Cortex of kidney (tissue), 1 donor: ENCODE measurements at places on chromosomes 5 and 9.

DNA sequence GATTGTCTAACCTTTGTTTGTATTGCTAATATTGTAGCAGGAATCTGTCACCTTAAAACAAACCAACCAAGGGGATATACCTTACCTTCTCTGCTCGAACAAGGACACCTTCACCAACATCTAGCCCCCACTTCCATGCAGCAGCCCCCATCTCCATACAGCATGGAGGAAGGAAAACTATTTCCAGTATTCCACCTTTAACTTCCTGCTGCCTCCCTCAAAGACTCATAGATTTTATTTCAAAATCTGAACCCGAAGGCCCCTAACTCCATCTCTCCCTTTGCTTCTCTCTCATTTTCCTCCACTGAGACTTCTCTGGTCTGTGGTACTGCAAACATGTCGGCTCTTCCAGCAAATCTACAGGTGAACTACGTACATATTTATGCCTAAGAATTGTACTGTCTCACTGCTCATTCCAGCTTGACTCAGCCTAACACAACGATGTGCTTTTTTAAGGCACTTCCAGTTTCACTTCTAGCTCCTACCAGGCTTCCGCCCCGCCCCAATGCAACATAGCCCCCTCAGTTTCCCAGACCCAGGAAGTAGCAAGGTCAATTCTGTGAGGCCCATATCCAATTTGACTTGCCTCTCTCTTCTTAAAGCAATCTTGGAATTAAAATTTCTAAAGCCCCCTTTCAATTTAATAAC is 70.7 kb upstream of the RNF38 start:
- DNase-seq, result no peak

DNA sequence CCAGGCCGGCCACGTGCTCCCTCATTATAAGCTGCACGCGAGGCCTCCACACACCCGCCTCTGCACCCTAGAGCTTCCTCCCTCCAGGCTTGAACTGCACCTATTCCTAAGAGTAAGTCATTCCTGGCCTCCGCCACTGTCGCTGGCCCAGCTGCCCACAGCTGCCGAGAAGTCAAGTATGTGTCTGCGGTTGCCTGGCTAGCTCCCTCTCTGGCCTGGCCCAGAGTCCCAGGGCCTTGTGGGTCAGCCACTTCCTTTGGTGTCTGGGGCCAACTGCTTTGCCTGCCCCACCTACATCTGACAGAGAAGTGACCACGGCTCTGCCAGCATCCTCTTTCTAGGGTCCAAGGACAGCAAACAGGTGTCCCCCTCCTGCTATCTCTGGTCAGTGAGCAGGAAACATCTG is 18.3 kb downstream of the ABO start:
- DNase-seq, result no peak

DNA sequence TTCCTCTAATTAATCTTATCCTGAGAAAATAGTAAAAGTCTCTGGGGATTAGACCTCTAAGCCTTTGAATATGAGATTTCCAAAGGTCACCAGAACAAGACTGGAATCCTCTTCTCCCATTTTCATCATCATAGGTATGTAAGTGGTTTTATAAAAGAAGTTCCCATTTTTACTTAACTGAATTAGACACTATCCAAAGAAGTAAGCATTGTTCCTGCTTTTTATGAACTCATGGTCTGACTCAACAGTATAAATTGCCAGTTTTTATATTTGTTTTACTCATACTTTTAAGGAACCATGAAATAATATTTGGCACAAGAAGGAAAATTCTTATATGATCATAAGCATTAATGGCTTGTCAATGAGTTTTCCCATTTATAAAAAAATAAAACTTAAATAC is 167.1 kb upstream of the ADRA1B start:
- no peak for DNase-seq

DNA sequence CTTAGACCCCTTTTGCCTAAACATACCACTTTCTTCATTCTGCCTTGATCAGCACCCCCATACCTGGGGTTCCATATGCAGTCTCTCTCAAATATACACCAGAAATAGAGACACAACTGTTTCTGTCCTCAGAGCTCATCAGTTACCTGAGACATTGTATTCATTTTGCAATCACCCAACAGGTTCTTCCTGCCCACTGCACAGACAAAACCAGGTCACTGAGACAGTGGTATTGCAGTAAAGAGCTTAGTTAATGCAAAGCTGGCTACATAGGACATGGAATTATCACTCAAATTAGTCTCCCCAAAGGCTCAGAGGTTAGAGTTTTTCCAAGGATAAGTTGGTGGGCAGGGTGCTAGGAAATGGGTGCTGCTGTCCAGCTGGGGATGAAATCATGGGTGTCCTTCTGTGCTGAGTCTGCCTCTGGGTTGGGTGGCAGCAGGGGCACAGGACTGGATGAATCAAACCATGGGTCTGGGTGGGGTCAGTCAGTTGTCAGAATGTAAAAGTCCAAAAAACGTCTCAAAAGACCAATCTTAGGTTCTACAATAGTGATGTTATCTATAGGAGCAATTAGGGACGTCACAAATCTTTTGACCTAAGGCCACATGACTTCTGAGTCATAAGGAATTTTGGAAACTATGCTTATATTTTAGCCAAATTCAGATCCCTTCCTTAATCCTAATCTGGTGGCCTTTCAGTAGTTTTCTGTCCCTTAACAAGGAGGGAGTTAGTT is 41.0 kb downstream of the KCNV2 start:
- no peak for DNase-seq

DNA sequence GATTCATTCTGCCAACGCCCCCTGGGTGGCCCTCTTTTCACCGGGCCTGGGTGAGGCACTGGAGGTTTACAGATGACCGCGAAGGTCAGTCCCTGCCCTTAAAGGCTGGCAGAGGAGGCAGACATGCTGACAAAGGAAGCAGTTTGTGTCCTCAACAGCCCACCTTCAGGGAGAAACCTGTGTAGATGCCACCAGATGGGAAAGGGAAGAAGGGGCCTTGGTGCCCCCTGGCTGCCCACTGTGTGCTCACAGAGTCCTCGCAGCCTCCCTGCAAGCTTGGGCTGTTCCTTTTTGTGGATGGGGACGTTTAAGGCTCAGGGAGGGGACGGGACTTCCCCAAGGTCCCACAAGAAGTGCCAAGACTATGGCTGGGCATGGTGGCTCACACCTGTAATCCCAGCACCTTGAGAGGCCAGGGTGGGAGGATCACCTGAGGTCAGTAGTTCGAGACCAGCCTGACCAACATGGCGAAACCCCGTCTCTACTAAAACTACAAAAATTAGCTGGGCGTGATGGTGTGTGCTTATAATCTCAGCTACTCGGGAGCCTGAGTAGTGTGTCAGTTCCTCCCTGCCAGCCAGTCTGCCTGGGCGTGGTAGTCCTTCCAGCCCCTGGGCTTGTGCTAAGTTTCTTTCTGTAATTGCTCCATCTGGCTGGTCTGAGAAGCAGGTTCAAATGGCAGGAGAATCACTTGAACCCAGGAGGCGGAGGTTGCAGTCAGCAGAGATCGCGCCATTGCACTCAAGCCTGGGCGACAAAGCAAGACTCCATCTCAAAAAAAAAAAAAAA is 36.2 kb downstream of the NEK6 start:
- no peak for DNase-seq

DNA sequence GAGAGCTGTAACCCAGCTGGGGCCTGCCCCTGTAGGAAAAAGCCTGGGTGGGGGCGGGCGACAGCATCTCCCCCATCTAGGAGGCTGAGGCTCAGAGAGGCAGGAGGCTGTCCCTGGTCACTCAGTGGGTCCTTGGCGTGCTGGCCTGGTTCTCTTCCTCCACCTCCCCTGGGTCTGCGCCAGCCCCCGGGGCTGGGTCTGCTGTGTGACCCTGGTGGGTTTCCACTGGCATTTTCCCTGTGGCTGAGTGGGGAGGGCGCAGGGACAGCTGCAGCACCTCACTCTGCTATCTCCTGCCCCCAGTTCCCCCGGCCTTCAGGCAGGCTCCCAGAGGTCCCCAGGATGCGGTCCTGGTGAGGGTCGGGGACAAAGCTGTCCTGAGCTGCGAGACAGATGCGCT is 59.5 kb upstream of the ASS1 start:
- DNase-seq, result no peak

- DNase-seq, result no peak
Measured at GRCh38 chr9:96206156-96206751, 95.7 kb downstream of the HSD17B3 start.

DNA sequence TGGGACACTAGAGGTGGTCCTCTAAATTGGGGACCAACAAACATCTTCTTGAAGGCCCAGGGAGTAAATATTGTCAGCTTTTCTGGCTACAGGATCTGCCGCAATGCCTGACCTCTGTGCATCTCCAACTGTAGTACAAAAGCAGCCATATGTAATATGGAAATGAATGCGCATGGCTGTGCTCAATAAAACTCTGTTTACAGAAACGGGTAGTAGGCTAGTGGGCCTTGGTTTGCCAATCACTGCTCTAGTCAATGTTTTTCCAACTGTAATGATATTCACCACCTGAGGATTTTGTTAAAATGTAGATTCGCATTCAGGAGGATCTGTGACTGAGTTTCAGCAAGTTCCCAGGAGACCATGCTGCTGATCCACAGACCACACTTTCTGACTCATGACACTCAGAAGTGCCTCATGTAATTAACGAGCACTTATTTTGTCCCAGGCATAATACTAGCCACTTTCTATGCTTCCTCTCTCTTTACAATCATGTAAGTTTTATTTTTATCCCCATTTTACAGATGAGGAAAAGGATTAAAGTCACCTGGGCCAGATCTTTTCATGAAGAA is 96.9 kb downstream of the MED27 start:
- no peak for DNase-seq

DNA sequence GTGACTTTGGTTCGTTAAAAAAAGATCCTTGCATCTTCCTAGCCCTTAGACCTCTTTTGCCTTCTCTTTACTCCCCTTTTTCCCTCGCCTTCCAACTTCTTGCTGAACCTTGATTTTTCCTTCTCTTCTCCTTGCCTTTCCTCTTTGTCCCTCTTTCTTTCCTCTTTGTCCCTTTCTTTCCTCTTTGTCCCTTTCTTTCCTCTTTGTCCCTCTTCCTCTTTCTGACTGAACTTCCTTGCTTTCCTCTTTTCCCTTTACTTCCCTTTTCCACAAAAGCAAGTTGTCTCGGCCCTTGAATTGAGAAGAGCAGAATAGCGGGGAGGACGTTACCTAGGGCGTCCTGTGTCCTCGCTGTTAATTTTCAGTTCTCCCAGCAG is 1.4 kb upstream of the MLLT3 start:
- no peak for DNase-seq

DNA sequence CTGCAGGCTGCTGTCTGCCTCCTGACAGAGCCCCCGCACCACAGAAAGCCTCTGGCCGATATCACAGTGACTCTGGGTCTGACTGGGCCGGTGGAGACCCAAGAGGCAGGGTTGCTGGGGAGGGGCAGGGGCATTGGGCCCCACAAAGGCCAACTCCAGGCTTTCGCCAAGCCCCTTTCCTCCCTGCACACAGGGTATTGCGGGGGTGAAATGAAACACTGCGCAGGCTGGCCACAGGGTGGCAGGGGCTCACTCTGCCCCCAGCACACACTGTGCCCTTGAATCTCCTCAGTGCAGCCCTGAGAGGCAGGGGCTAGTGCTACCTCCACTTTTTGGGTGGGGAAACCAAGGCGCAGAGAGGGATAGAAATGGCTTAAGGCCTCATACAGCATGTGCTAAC is 44.6 kb downstream of the BARX1 start:
- DNase-seq, result no peak

DNA sequence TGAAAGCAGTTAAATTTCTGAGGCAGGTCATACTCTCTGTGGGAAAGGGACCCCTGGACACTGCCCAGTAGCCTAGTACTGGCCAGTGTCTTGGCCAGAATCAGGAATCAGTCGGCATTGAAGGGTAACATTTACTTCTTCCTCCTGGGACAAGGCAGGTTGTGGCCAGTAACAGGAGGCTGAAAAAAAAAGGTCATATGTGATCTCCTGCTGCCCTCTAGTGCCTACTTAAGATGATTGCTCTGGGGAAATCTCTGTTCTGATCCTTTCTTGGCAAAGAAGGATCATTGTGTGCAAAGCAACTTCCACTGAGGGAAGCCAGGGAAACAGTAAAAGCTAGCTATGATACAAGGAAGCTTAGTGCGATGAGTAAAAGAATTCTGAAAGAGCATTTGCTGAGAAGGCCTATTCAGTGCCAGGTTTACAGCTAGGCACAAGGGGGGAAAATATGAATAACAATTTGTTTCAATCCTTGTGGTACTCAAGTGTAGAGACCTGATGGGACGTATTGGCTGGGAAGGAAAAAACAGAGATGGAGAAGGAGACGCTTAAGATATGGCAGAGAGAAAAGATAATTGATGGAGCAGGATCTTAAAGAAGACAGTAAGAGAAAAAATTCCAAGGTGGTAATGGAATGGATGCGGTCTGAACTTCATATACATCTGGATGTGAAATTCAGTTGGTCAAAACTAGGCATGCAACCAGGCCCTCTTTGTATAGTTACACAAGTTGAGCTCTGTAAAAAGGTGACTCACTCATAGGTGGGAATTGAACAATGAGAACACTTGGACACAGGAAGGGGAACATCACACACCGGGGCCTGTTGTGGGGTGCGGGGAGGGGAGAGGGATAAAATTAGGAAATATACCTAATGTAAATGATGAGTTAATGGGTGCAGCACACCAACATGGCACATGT is 25.8 kb upstream of the TRIM32 start:
- DNase-seq, result no peak

- no peak for DNase-seq
Measured at GRCh38 chr5:112533362-112533761, 114.3 kb upstream of the EPB41L4A start.

DNA sequence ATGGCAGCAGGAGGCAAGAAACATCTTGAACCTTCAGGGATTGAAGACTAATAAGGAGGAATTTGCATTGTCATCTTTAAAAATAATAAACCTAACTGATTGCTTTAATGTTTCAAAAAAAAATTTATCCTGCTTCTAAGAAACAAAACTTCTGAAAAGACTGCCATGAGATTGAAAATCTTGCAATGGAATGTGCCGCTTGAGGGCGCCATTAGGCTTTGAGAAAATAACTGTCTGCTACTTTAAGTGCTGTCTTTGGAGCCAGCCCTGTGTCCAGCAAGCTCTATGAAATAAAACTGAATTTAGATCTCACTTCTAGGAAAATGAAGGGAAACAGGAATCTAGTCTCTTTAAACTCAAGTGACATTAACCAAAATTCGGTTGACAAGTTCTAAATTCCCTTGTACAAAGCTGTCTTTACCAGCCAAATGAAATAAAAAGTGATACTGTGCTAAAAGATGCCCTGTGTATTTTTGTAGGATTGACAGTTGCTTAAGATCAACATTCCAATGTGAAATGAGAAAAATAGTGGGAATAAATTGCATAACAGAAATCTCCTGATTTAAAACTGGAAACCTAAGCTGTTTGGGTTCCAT is 79.4 kb downstream of the ESM1 start:
- no peak for DNase-seq

DNA sequence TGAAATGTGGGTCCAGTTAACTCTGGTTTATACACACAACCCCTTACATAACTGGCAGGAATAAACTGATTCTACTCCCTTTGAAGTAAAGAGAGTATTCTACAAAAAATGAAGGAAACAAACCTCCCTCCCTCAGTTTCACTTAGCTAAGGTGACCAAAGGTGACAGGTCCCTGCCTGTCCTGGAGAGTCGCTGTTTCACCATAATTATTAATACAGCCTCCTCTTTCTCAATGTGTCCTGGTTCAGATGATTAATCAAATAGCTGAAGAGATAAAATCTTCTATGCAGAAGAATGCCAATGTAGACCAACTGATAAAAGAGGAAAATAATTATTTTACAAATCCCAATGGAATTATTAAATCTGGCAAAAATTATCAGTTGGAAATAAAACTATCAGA is 163.7 kb upstream of the GNA14 start:
- no peak for DNase-seq

- no peak for DNase-seq
Measured at GRCh38 chr5:8184455-8185063, 315.6 kb downstream of the MTRR start.
